Mesendoderm (in vitro differentiated cells): ENCODE measurements at places on chromosomes 3 and 15.

DNA sequence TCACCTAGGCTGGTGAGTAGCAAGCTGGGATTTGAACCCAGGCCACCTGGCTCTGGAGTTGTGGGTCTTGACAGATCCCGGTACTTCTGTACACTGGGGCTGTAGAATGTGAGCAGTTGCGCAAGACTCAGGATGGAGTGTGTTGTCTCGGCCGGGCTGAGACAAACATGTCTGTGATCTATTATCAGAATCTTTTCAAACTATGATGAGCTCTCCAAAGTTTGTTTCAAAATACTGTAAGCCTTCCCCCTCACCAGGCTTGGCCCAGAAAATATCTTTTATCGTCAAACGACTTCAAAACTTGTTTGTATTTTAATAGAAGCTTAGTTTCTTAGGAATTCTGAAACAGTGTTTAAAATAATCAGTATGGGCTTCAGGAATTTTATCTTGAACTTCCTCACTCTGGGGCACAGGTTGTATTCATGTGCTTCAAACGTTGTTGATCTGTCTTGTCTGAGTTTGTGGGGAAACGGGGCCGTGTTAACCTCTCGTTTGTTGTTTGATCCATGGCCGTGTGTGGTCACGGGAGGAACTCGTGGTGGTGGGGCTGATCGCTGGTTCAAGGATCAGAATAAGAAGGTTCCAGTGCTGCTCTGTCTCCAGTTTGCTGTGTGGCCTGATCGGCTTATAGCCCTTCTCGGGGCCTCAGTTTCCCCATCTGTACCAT, 40.3 kb upstream of the TFRC start:
- DNase-seq: no peak

GRCh38 chr3:25872200-25872877, 82.4 kb downstream of the OXSM start:
- DNase-seq: no peak

GRCh38 chr15:45156744-45157455, 27.1 kb downstream of the DUOX1 start:
- no peak for DNase-seq

GRCh38 chr3:128438488-128439072, 28.1 kb downstream of the DNAJB8 start:
- no peak for DNase-seq

DNA sequence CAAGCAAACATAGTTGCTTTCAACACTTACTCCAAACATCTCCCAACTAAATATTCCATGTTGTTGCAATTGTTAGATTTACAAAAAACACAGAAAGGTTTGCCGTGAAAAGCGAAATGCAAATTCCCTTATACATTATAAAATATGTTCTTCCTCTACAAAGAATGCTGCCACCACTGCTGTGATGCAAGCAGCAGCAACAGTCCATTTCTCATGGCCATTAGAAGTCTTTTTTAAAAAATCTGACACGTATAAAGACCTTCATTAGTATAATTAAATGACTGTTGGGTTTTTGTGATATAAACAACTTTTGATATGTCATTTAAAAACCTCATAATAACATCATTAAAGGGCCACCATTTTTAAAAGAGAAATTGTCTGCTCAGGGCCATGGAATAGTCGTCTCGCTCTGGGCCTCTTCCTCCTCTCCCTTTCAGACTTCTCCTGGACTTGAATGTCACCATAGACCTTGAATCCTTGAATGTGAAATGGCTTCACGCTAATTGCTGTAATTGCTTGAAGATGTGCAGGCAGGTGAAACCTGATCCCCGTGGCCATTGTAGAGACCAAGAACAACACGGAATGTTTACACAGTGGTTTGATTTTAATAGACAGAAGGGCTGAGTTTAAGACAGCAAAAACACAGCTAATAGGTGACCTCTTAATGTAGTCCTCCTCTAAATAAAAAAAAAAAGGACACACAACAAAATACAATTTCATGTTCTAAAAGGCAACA, 450.4 kb downstream of the FOXP1 start:
- DNase-seq: no peak

DNA sequence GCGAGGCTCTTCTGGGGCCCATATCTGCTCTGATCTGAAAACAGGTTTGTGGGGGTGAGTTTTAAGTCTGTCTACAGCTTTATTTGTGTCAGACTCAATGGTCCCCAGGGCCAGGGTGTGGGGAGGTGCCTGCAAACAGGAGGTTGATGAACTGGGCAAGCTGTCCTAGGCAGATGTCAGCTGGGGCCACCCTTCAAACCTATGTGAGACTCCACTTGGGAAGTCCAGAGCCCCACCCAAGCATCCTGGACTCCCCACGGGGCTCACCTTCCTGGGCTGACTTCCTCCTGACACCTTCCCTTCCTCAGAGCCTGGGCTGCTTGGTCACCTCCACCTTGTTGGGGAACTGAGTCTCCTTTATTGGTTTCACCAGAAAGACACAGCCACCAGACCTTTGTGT, 8.6 kb upstream of the LYSMD4 start:
- DNase-seq: no peak

DNA sequence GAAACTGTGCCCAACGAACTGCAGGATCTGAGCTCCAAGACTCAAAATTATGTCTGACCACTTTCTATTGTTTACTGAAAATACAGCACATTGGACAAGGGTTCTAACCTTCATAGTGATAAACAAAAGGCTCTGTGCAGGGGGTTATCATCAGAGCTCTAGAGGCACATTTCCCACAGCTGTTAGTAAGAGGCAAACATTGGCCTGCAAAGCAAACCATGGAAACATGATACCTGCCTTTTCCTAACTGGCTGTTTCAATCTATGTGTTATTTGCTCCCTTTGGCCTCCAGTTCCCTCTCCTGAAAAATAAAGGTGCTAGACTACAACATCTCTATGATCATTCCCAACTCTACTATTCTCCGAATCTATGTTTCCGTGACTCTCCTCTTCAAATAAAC, 159.7 kb upstream of the ARHGEF26 start:
- peak; percentile 81 for DNase-seq

DNA sequence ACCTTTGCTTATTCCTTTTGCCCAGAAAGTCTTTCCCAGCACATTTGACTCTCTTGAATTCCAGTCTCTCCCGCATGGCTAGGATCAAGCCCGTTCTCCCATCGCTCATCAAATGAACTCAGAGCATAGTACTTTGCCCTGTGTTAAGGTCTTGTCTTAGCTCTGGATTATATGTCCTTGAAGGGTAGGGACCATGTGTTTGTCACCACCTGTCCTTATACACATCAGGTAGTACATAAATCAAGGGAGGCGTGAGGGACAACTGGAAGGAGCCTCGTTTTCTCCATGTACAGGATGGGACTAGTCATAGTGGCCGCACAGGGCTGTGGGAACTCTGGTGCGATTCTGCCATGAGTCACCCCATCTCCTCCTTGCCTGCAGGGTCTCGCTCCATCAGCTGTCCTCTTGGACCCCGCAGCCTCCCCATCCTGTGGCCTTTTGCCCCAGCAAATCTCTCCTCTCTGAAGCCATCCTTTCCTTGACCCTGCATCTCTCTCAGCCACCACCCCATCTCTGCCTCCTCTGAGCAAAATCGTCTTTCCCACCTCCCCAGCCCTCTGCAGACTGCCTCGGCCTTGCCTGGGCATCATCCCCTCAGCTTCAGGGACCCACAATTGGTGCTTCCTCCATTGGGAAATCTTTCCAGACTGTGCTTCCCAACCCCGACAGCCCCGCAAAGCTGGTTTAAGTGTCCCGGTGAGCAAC, 33.4 kb upstream of the RAB6B start:
- DNase-seq: no peak

- DNase-seq: peak; percentile 86
These were observed 495 bp upstream of the COL7A1 start for GRCh38 chr3:48595526-48596121.

DNA sequence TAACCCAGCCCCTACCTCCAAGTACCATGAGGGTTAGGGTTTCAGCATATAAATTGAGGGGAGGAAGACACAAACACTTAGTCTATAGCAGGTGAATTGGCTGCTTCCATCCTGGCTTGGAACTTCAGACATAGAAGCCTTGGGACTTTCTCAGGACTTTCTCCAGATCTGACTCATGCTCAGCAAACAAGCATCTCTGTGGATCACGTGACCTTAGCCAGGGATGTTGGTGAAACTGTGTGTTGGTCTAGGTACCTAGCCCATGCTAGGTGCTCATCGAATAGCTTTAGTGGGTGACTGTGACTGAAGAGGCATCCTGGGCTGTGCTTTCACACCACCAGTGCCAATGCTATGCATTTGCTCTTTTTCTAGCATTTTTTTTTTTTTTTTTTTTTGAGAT, 58.9 kb downstream of the CD47 start:
- no peak for DNase-seq

GRCh38 chr15:94081829-94082228, 149.5 kb upstream of the MCTP2 start:
- DNase-seq: no peak

DNA sequence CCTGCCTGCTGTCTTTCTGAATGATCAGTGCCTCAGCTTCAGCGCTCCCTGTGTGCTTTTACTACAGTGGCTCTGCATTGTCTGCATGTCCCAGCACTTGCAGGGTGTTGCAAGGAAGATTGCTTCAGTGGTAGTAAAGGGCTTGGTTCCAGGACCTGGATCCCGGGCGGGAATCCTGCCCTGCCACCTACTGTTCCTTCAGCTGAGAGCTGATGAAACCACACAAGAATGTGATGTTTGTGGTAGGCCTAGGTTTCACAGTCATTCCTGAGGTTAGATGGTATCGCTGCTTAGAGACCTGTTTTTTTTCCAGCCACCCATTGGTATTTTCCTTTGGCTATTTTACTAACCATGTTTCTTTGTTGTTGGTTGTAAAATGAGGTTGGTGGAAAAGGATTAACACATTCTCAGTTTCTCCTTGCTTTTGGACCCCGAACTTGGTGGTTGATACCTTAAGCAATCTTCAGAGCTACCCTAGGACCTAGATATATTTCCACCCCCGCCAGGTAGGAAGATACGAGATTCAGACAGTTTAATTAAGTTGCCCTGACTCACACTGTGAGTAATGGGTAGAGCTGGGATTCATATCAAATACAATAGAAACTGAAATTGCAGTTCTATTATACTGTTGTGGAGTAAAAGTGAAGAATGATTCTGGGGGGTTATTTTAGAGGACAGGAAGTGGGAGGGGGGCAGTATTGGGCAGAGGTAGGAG, 11.4 kb downstream of the GPR87 start:
- peak; percentile 99 for DNase-seq

GRCh38 chr3:107198581-107199181, 178.6 kb upstream of the CCDC54 start:
- DNase-seq: no peak

DNA sequence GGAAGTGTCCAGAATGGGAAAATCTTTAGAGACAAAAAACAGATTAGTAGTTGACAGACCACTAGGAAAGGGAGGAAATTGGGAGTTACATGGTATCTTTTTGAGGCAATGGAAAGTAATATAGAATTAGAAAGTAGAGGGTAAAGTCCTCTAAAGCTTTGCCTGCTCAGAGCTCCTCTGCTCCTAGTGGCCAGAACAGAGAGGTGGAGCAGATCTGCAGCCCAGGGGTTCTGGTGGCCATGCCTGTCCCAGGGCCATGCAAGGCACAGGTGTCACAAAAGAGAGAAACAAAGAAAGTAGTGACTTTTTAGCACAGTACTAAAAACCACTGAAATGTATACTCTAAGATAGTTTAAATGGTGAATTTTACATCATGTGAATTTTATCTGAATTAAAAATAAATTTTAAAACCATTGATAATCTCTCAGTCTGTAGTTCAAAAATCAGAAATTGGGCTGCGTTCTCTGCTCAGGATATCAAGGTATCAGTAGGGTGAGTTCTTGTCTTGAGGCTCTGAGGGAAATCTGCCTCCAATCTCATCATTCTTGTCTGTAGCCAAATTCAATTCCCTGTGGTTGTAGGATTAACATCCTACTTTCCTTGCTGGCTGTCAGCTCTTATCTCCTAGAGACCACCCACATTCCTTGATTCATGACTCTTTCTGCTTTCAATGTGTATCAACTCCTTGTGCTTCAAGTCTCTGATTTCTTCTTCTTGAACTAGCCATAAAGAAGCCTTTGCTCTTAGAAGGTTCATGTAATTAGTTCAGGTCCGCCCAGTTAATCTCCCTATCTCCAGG, 23.6 kb downstream of the PYGO1 start:
- peak; percentile 82 for DNase-seq

DNA sequence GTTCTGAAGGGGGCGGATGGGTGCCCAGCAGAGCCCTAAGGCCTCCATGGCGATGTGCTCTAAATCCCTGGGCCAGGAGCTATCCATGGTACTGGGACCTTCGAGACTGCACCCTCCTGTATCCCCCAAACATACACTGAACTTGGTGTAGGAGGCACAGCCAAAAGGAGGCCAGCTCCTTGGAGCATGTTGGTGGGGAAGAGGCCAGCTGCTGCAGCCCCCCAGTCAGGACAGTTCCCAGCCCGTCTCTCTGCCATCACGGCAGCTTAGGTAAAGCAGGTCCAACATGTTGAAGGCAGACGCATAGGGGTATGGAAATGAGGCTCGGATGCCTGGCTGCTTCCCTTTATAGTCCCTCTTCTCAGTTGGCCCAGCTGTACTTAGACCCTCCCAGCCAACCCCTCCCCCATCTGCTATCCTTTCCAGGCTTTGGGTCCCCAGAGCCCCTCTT, 1.8 kb downstream of the CAMKV start:
- peak; percentile 85 for DNase-seq

GRCh38 chr3:142963516-142964448, at the start of gene PAQR9:
Gene PAQR9 (minus strand): TSS chr3:142963674. CDS start chr3:142963336, 338 bp downstream.
- peak; percentile 54 for DNase-seq

GRCh38 chr3:195908694-195909581, 587 bp upstream of the TNK2 start:
- DNase-seq: peak; percentile 51

- peak; percentile 79 for DNase-seq
These were observed 28.7 kb upstream of the PLOD2 start for GRCh38 chr3:146189519-146190173.

GRCh38 chr3:101268141-101268540, 52.2 kb downstream of the IMPG2 start:
- no peak for DNase-seq

GRCh38 chr3:20637729-20638128, 451.7 kb upstream of the SGO1 start:
- DNase-seq: no peak

GRCh38 chr15:82871358-82871757, 61.9 kb downstream of the WHAMM start:
- DNase-seq: no peak

GRCh38 chr15:41968701-41969100, 3.7 kb downstream of the EHD4 start:
- DNase-seq: no peak
